ENCODE measurements at places on chromosomes 16 and 17. TPM values are rescaled to one million over a fixed set of nuclear protein-coding genes. Genes with fewer than 3 reads are reported as not detected.

The AIPL1 gene
- not detected for polyA plus RNA-seq

GRCh38 chr17:4584101-4584916 lies at the start of gene SMTNL2:
SMTNL2 (plus strand) TSS chr17:4584529; CDS start chr17:4584606, 77 bp downstream.
- DNase-seq, result peak; percentile 27

DNA sequence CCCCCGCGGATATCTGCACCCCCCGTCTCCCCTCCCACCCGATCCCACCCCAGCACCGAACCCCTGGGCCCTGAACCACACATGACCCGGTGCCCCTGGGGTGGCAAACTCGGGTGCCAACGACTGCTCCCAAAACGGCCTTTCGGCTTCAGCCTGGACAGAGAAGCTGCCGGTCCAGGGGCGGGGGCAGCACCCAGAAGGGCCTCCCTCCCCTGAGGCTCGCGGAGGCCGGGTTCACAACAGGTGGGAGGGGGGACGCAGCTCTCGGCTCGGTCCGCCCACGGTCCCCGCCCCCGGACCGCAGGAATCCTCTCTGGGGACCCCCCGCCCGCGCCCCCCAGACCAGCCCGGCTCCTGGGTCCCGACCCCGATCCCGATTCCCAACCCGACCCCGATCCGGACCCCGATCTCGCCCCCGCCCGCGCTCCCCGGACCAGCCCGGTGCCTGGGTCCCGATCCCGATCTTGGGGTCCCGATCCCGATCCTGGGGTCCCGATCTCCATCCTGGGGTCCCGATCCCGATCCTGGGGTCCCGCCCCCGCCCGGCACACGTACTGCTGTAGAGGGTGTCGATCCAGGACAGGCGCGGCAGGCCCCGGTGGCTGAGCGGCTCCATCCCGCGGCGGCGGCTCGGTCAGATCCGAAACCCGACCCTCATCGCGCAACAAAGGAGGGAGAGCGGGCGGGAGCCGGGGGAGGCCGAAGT lies 516 bp downstream of the ABR start:
- peak; percentile 66 for DNase-seq

DNA sequence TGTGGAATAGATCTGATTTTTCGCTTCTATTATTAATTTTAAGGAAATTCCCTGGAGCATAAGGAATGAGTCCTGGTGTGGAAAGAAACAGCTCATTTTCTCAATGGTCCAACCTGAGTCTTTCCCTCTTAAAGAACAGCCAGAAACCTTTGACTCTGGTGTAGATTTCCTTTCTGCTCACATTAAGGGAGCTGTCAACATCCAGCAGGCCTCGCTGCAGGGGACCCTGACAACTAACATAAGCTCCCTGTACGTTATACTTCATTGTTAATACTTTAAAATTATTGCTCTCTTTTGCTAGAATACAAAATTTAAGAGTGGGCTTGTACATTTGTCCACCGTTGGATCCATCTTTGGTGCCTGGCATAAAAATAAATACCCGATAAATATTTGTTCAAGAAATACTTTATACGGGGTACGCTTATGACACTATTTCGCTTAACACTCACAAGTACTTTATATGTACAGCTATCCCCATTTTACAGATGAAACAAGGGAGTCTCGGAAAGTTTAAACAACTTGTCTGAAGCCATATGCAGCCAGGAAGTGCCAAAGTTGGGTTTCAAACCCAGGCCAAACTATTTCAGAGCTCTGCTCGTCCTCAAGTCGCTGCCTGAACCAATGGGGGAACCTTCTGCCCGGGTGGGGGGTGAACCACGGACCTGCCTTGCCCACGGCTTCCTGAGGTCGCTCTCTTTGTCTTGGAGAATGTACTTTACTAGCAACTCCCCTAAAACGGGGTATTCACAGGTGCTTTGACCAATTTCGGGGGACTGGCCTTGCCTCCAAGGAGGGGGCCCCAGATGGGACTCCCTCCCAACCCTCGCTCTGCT lies 611 bp downstream of the SMARCE1 start:
- peak; percentile 71 for DNase-seq

DNA sequence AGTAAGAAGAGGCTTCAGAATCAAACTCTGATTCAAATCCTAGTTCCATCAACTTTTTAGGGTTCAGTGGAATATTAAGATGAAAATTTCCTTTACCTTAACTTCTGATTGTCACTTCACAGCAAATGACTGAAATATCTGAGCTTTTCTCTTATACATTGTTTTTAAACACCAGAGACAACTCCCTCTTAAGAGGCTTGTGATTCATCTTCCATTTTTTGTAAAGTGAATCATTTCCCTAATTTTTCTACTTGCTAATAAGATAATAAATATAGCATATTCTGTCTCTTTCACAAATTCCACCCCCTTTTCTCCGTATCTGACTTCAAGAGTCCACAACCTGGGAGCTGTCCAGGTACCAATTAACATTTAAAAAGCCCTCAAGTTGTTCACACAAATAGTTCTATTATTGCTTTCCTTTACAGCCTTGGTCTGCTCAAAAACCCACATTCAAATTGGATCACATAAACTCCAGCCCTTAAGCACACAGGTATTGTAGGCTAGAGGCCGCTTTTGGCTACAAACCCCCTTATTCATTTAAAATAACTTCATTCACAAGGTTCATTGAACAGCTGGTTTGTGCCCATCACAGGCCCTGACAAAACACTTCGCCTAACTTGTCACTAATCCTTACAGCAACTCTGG lies 14.1 kb upstream of the UTP6 start:
- DNase-seq, result peak; percentile 54

DNA sequence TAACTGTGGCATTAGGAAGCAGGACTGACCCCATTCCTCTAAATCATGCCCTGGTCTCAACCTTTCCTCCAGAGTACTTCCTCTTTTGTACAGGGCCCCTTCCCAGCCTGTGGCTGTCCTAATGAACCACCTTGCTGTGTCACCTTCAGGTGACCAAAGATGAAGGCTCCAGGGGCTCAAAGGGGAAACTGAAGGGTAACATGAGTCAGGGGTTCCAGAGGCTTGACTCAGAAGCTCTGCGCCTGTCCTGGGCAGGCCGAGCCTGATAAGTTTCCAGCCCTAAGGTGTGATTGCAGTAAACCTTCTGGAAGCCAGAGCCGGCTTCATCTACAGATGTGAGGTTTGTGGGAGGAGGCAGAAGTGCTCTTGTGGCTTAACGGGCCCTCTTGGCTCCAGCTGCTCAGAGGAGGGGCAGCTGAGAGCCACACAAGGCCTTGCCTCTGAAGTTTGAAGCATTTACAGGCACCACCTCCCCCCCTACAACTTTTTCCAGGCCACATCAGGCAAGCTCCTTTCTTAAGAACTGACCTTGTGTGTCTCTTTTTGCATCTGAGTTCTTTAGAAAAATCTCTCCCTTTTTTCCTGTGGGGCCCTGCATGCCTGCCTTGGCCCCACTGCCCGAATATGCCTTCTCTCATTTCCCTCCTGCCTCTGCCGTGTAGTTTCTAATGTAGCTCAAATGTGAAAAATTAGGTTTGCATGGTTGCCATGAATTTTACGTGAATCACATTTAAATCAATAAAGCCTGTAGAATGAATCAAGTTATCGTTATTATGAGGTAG lies 149.9 kb downstream of the CLEC16A start:
- no peak for DNase-seq

The MEIOC gene
- 0.34 TPM for polyA plus RNA-seq

GRCh38 chr16:65260746-65261145 lies 138.9 kb upstream of the CDH11 start:
- no peak for DNase-seq

- no peak for DNase-seq
Observed at GRCh38 chr16:61024180-61024900, 1011.9 kb downstream of the CDH8 start.

The RAB37 gene
- polyA plus RNA-seq, result not detected

The RNF43 gene
- not detected for polyA plus RNA-seq

DNA sequence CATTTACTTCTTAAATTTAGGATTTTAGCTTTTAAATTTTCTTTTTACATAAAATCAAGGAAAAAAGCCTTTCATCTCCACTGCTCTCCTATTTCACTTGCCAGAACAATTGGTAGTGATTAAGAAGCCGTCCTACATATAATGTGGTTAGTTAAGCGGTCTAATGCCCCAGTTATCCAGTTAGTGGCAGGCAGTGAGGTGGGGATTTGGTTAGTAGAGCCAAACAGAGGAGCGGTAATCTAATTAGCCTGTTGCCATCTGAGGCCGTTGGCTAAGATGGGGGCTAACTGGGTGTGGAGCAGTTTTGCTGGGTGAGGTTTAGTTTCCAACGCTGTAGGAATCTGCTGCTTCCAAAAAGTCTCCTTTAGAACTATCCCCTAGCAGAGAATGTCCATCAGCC lies 22.4 kb downstream of the SNX11 start:
- no peak for DNase-seq

GRCh38 chr17:40072040-40072734 lies 9.4 kb downstream of the THRA start:
- peak; percentile 51 for DNase-seq

The PIP4K2B gene
- 12.8 TPM for polyA plus RNA-seq

DNA sequence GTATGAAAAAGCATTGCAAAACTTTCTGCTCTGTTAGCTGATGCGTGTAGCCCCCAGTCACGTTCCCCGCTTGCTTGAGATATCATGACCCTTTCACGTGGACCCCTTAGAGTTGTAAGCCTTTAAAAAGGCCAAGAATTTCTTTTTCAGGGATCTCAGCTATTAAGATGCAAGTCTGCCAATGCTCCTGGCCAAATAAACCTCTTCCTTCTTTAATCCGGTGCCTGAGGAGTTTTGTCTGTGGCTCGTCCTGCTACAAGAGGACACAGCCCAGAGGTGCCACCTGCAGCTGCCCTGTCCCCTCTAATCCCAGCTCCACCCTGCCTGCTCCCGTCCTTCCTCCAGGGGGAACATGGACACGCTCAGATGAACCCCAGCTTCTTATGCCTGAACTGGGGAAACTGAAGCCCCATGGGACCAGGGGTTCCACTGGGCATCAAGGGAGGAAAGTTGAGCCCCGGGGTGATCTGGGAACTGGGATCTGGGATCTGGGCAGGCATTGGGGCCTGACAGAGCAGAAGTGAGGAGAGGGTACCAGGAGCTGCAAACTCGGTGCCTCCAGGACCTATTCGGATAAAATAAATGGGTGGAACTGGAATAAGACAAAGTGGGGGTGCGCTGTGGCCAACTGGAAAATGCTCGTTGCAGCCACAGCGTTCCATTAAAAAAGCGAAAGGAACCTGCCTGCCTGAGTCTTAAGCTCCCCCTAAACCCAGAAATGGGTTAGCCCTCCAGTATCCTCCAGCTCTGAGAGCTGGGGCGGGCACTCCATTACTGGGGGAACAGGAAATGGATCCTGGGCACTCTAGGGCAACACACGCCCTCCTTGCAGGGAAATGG lies 19.7 kb downstream of the QPRT start:
- no peak for DNase-seq

Measured in GM23248 (cell line).